CD4-positive, alpha-beta T cell treated with Interleukin-15 for 4 hours (primary cell): ENCODE measurements at places on chromosomes 12 and 14.

DNA sequence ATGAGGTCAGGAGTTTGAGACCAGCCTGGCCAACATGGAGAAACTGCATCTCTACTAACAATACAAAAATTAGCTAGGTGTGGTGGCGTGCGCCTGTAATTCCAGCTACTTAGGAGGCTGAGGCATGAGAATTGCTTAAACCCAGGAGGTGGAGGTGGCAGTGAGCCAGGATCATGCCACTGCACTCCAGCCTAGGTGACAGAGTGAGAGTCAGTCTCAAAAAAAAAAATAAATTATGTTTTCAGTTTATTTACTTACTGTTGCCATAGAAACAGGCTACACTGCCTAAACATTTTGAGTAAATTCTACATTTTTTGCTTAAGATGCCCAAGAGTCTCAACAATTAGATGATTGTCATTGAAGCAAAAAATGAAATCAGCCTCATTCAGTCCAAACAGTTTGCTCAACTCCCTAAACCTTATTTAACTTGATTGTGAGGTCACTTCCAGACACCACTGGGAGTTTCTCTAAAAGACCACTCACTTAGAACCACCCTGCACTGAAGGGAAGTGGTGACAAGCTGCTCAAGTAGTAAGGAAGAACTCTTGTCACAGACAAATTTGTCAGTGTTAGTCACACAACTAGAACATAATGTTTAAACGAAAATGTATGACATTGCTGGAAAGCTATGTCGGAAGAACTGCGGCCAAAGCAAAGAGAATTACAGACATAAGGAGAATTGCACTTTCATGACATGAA, 9.8 kb upstream of the GNPNAT1 start:
- no peak for DNase-seq

DNA sequence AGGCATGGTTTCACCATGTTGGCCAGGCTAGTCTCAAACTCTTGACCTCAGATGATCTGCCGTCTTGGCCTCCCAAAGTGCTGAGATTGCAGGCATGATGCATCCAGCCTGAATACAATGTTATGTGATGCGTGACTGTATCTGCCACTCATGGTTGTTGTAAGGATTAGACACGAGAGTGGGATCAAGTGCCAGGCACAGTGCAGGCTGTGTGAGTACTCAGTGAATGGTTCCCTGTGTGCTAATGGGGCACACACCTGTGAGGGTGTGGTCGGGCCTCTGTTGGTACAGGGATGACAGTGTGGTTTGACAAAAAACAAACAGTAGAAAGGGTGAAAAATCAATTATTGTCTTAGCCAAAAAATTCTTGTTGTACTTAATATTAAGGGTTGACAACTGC, 61.8 kb downstream of the TECPR2 start:
- no peak for DNase-seq

GRCh38 chr12:20757-21156, 45.8 kb upstream of the IQSEC3 start:
- DNase-seq = no peak

- no peak for DNase-seq
These were observed 14.6 kb downstream of the CHST11 start for GRCh38 chr12:104471336-104471735.

DNA sequence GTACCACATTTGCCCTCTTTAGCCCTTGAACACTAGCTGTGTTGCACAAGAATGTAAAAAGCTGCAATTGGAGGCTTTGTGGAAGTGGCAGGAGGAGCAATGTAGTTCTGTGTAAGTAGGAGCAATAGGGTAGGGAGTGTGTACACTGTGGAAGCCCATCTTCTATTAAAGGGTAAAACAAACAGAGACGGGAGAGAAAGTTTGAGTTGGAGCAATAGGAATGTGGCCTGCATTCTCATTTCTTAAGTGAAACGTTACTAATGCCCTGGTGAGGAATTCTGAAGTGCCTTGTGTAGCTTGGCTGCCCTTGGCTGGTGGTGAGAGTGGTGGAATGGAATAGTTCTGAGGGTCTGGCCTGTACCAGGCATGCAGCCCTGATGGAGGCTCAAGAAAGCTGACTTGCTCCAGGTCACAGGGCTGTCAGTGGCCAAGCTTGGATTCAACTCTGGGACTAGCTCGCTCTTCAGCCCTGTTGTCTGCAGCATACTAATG, 38.8 kb upstream of the ATP23 start:
- DNase-seq = no peak

GRCh38 chr12:88433997-88434703, 146.1 kb downstream of the KITLG start:
- no peak for DNase-seq

DNA sequence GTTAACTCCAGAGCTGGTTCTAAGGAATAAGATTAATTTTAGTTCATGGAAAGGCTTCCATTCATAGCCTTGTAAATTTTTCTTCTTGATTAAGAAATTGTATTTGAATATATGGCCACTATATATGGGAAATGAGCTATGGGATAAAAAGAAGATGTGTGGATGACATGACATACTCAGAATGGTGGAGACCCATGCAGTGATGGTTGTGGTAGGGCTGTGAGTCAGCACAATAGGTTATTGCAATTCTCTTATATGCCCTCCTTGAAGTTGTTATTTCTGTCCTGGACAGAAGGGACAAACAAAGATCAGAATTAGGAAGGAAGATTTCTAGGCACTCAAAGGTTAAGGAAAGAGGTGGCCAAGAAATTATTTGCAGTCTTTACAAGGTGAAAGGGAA, 21.5 kb downstream of the RASSF9 start:
- no peak for DNase-seq

- no peak for DNase-seq
These were observed 422.5 kb upstream of the PDE3A start for GRCh38 chr12:19945559-19946435.

- no peak for DNase-seq
These were observed 58.5 kb upstream of the PPP4R3A start for GRCh38 chr14:91568626-91569025.

- no peak for DNase-seq
These were observed 21.7 kb downstream of the NEUROD4 start for GRCh38 chr12:55041345-55042055.

- DNase-seq = no peak
These were observed 23.2 kb downstream of the CCND2 start for GRCh38 chr12:4296751-4297150.

DNA sequence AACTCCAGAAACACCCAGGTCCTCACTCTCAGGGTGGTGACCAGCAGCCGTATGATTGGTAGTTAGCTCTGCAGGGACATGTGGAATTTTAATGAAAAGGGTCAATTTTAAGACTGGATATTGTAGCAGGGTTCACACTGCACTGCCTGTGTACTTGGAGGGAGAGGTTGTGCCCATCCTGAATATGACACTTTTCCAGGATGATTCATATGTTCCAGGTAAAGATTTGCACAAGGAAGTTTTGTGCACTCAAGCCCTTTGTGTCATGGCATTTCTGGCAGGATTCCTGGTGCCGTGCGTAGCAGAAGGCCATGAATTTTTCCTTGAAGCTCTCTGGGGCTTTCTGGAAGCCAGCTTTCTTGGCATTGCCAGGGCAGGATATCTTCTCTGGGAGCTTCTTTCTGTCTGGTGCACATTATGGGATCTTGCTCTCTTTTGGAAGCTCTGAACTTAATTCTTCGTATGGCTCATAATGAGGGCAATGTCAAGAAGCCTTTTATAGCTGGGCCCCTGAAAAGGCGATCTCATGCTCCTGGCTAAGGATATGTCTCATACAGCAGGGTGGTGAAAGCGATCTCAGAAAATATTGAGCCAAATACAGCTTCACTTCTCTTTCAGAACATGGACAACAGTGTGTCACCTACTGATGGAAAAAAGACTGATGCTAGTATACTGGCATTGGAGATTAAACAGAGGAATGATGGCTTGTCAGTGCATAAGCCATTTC, 1133.9 kb downstream of the AACS start:
- no peak for DNase-seq

- no peak for DNase-seq
These were observed 237.9 kb upstream of the NAV3 start for GRCh38 chr12:77592836-77593235.

GRCh38 chr14:57375156-57375555, 15.2 kb upstream of the NAA30 start:
- no peak for DNase-seq

- DNase-seq = no peak
These were observed 62.1 kb upstream of the MAP1LC3B2 start for GRCh38 chr12:116497051-116497591.

GRCh38 chr12:76028571-76029277, 2.9 kb downstream of the PHLDA1 start:
- DNase-seq = no peak

GRCh38 chr12:51938726-51939125, 12.8 kb upstream of the ACVR1B start:
- DNase-seq = no peak

DNA sequence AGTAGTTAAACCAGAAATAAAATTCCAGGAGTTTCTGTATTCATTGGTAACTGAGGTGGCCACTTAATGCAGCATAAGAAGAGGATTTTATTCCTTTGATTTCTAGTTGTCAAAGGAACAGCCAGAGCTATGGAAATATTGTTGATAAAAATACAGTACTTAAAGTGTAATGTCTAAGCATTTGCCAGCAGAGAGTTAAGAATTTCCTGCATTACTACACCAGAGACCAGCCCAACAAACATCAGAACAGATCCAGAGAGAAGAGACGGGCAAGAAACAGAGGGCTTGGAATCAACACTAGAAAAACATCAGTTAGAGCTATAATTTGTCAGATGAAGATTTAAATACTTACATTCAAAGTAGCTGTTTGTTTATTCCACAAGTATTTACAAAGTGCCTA, 77.9 kb downstream of the ST8SIA1 start:
- DNase-seq = no peak

GRCh38 chr12:101018540-101018939, 191.5 kb downstream of the SLC5A8 start:
- DNase-seq = no peak

GRCh38 chr12:117836999-117837736, 131.6 kb downstream of the KSR2 start:
- DNase-seq = peak; percentile 69

DNA sequence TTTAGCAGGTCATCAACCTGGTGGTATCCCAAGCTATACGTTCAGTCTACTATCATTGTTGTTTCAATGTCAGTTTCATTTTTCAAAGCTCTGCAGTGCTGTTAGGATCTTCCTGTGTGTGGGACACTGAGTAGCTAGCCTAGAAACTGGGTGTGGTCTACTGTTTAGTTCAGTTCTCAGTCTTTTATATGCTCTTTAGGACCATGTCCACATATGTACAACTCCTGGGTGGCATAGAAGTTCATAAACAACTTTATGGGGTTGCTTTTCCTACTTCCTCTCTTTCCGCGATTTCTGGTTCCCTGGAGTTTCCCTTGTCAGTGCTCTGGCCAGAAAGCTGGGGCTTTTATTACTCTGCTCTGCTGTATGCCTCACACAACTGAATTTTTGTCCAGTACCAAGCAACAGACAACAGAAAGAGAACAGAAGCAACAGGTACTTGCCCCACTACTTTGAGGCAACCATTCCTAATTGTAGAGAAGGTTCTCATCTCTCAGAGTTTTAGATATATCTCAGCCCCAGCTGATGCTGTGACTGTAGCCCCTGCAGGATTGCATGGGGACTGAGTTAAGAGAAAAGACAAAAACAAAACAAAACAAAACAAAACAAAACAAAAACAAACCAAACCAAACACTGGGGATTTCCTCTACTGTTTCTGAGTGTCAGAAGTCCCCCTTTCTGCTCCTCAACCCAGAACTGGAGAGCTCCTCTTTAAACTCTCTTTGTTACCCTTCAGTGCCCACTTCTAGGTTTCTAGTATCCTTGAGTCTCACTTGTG, 30.3 kb downstream of the MIS18BP1 start:
- no peak for DNase-seq

- peak; percentile 86 for DNase-seq
These were observed 9.6 kb upstream of the NEMF start for GRCh38 chr14:49862089-49862673.

DNA sequence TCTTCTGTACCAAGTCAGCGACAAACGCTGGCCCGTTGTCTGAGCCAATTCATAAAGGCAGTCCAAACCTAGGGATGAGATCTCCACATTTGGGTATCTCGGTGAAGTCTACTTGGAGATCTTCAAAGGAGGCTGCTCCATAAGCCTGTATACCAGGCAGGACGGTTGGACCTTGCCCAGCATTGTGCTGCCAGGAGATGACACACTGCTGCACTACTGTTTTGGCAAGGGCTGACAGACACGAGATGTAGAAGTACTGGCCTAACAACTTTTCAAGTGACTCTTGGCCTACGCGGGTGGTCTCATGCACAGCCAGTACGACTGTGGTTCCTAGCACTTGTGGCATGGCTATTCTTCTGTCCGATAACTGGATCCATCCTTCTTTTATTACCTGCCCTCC, 135.3 kb downstream of the SLC38A6 start:
- DNase-seq = no peak

DNA sequence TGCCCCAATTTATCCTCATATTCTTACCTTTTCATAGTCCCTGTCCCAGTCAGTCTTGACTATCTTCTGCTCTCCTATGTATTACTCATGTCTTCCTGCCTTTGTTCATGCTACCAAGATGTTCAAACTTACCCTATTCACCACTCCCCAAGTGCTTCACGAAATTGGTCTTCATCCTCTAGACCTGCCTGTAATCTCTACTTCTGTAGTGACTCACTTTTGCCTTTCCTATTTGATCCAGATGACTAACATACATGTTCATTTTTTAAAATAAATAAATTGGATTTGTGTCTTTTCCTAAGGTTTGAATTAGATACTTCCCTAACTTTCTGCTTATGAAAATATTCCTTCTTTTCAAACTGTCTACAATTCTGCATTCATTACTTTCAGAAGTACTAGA, 107.7 kb upstream of the PPM1H start:
- no peak for DNase-seq

DNA sequence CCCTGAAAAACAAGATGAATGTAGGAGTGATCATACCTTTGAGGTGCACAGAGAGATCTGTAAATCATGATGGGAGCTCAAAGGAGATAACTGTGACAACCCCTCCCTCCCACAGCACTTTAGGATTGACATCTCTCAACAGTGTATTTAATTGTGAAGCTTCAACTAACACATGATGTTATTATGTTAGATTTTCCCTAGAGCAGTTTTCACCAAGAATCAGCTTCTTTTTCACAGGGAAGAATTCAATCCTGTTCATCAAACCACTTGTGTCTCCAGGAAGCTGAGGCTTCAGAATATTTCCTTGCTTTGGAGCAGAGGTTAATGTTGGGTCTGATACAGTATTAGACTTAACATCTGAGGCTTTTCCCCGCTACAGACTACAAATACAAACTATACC, 11.8 kb downstream of the RPS6KA5 start:
- DNase-seq = no peak

- DNase-seq = no peak
These were observed 6.2 kb upstream of the DIO3 start for GRCh38 chr14:101554991-101555668.
